ENCODE measurements at places on chromosomes 7 and 10. TPM values are rescaled to one million over a fixed set of nuclear protein-coding genes. Genes with fewer than 3 reads are reported as not detected.

DNA sequence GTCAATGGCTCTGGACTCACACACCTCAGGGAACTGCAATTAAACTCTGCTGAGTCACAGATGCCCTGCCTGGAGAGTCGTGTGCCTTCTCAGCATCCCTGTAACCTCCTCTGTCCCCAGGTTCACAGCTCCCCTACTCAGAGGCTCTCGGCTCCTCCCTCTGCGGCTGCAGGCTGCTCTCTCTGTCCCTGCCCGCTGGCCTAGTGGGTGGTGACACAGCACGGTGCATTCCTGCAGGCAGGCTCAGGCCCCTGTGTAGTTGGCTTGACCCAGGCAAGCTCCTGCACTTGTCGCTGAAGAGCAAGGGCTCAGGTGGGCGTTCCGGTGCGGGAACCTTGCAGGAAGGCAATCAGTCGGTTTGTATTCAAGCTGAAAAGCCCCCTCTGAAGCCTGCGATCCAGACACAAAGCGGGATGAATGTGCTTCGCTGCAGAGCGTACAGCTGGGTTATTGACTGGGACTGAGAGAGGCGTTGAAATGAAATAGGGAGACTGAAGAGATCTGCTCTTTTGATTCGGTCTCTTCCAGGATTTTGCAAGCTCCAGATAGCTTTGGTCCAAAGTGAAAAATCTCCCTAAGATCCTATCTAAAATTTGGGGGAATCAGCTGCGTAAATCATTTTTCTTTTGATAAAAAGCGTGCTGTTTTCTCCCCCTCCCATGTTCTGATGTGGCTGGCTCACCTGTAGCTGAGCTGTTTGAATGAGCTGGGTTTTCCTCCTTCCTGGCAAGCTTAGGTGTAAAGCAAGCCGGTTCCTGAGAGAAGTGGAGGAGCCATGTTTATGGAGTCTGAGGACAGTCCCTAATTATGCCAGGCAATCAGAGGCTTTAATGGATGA, 208.7 kb upstream of the PHYHIPL start:
- no peaks in the 10 kb centered on the region for H3K36me3 ChIP-seq
- H3K27me3 ChIP-seq = peaks cover 5% of the 10 kb centered on the region
- peak overlapping the region; percentile 60 for H3K4me3 ChIP-seq
- DNase-seq = peak; percentile 93
- no peak overlapping the region for H3K27ac ChIP-seq
- H3K4me1 ChIP-seq = peaks cover 5% of the 10 kb centered on the region

GRCh38 chr10:86262688-86263181, 103.9 kb downstream of the GRID1 start:
- no peak overlapping the region for H3K4me3 ChIP-seq
- H3K36me3 ChIP-seq = no peaks in the 10 kb centered on the region
- no peak overlapping the region for H3K27ac ChIP-seq
- H3K27me3 ChIP-seq = no peaks in the 10 kb centered on the region

GRCh38 chr7:219581-220150, 27.3 kb downstream of the FAM20C start:
- no peaks in the 10 kb centered on the region for H3K4me1 ChIP-seq
- H3K4me3 ChIP-seq = no peak overlapping the region
- H3K27me3 ChIP-seq = no peaks in the 10 kb centered on the region

Gene AKR1C1
- total RNA-seq = 1.9 TPM

- no peak for DNase-seq
- H3K4me3 ChIP-seq = peak overlapping the region; percentile 100
- no peak overlapping the region for H3K27ac ChIP-seq
Observed at GRCh38 chr10:68987611-68988010, 992 bp upstream of the KIFBP start.

GRCh38 chr7:100584054-100584682, 1.8 kb downstream of the LRCH4 start:
- peaks cover 4% of the 10 kb centered on the region for H3K4me1 ChIP-seq
- no peak overlapping the region for H3K27ac ChIP-seq
- 0 out of 2 replicates have a peak, but pooled peaks cover 4% of the 10 kb centered on the region for H3K36me3 ChIP-seq
- peak overlapping the region; percentile 90 for H3K4me3 ChIP-seq
- no peaks in the 10 kb centered on the region for H3K27me3 ChIP-seq

Gene GIMAP1
- total RNA-seq = not detected

- H3K36me3 ChIP-seq = peaks cover 3% of the 10 kb centered on the region
- H3K4me3 ChIP-seq = no peak overlapping the region
- no peak overlapping the region for H3K27ac ChIP-seq
- no peaks in the 10 kb centered on the region for H3K27me3 ChIP-seq
- no peak for DNase-seq
Observed at GRCh38 chr7:71883415-71883814, 528.7 kb downstream of the CALN1 start.

GRCh38 chr7:27134392-27134791, 3.8 kb upstream of the HOXA4 start:
- DNase-seq = no peak
- H3K36me3 ChIP-seq = no peaks in the 10 kb centered on the region
- H3K27me3 ChIP-seq = peaks cover 95% of the 10 kb centered on the region

DNA sequence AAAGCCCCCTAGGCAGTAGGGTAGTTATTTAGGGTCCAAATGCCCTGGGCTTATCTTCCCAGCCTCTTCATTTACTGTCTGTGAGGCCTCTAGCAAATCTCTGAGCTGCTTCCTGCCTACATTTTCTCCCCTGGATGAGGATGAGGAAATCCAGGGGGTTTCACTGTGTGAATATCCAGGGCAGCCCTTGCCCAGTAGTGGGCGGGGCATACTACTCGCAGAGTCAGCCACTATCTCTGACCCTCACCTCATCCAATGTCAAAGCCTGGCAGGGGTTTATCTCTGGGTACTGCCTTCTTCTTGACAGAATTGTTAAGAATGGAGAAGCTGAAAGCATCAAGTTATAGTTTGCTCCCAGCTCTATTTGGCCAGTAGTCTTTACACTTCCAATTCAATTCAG, 48.9 kb downstream of the CUZD1 start:
- no peaks in the 10 kb centered on the region for H3K36me3 ChIP-seq
- no peak overlapping the region for H3K4me3 ChIP-seq
- no peak for DNase-seq
- no peaks in the 10 kb centered on the region for H3K27me3 ChIP-seq
